ENCODE measurements at places on chromosomes 5 and 9.

DNA sequence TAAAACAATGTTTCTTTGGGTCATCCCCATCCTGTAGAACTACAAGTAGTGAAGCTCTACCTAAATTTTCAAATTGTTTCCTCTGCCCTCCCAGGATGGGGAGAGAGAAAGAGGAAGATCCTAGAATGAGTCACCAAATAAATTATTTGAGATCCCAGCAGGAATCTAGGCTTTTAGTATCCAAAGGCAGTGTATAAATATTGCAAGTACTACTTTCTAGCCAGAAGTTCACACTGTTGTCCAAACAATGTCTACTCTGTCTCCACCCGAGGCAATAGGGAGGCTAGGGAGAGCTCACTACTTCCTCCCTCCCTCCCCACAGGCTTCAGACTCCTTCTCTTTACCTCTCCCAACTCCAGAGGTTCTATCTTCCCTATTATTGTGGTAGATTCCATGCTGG is 362.8 kb downstream of the MRPS30 start:
- no peak for DNase-seq

- no peak for DNase-seq
Observed at GRCh38 chr5:16477541-16477940, 11.9 kb upstream of the ZNF622 start.

DNA sequence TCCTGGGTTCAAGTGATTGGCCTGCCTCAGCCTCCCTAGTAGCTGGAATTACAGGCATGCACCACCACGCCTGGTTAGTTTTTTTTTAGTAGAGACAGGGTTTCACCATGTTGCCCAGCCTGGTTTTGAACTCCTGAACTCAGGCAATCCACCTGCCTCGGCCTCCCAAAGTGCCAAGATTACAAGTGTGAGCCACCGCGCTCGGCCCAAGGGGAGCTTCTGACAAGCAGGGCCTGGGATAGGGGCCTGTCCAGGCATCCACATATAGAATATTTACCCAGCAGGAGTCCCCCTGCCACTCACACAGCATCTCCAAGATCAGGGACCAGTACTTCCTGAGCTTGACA is 10.1 kb downstream of the IRF1 start:
- no peak for DNase-seq

DNA sequence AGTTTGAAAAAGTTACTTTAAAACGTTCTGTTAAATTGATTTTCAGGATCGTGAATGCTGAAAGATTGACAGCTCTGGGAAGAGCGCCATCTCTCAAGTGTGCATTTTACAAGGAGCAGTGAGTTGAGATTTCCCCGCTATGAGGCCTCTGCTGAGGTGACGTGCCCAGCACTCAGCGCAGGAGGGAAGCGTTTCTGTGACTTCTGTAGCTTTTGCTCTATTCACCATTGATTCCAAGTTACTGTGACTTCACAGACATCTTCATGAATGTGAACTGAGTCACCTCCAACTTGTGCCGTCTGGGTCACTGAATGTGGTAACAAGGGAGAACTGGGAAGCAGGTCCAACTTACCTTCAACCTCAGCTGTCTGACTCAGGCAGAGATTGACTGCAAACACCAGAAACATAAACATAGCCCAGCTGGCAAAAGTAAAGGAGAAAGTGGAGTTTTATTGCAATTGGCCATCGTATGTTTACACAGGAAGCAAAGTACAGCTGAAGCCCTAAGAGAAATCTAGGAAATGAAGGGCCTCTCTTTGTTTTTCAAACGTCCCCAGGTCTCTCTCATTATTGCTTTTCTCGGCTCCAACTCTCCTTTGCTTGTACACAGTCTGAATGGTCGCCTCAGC is 428.8 kb upstream of the CLINT1 start:
- peak; percentile 6 for DNase-seq

DNA sequence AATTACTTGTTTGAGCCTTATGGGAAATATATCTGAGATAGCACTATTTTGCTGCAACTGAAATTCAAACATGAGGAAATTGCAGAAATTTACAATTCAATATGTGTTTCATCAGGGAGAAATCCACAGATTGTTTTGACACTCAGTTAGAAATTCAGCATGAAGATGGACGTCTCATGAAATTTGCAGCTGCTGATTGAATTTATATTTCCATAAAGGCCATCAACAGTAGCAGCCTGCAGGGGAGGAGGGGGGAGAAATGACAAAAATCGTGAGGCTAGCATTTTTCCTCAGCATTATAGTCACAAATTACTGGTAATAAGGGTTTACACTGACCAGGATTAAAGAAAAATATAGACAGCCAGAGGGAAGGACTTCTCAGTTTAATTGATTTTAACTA is 81.0 kb downstream of the NDUFAF2 start:
- DNase-seq, result no peak

GRCh38 chr5:25056836-25057235 is 412.1 kb upstream of the CDH10 start:
- DNase-seq, result no peak

DNA sequence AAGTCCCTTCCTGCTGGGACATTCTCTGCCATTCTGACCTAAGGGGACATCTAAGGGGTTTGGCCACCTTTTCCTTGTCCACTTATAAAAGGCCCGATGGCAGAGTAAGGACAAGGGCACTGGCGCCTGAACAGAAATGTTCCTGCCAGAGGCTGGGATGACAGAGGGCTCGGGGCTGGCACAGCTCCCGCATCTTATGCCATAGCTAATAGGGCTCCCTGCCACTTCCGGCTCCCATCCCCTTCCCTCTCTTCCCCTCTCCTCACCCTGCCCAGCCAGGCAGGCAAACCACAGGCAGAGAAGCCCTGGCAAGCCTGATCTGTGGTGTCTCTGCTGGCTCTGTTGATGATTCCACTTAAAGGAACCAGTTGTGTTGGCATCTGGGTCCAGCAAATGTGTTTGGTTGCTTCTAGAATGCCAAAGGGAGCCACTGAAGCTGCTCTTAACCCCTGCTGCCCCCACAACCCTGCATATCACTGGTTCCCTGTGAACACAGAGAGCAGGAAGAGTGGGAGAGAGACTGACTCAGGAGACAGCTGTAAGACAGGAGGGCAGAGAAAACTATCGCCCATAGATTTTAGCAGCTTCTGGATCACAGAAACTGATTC is 18.4 kb upstream of the ADRA1B start:
- DNase-seq, result no peak

DNA sequence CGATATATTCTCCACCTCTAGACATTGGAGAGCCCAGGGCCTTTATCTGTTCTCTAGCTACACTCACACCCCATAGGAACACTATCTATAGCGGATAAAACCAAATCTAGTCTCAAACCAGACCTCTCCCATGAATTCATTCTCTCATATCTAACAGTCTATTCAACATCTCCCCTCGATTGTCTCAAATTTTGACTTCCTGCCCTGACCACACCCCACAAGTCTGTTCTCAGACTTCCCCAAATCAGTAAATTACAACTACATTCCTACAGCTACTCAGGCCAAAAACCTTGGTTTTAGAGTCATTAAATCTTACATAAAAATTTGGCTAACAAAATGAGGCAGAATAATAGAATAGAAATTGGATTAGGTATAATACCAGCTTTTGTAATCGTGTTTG is 12.5 kb upstream of the SLC1A3 start:
- DNase-seq, result no peak

DNA sequence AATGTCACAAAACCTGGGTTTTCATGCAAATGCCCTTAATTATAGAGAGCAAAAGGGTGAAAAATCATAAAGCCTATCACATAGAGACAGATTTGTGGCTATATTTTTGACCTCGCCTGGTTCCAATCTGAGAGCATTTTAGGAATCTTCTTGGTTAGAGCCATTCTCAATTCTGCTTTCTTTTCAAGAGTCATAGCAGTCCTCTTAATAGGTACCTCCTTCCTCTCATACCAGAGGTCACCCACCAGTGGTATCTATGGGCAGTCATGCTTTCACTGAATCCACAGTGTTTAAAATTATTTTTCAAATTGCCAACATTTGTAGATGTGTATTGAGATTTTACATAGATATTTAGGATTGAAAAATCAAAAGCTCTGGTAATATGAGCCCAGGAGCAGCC is 215.5 kb downstream of the DAB2IP start:
- no peak for DNase-seq

DNA sequence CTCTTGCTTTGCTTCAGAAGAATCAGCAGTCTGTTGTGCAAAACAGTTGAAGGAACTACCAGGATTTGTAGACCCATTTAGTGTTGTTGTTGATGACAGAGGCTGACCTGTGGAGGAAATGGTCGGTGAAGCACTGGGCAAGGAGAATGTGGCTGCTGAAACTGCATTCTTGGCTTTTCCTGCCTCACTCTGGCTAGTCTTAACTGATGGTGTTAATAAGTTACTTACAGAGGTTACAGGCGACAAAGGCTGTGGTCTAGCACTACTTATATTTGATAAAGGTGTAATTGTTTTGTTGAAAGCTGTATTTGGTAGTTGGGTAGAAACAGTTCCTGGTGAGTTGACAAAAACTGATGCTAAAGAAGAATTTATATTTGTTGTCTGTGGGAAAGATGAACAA is 31.5 kb downstream of the MLANA start:
- DNase-seq, result no peak

DNA sequence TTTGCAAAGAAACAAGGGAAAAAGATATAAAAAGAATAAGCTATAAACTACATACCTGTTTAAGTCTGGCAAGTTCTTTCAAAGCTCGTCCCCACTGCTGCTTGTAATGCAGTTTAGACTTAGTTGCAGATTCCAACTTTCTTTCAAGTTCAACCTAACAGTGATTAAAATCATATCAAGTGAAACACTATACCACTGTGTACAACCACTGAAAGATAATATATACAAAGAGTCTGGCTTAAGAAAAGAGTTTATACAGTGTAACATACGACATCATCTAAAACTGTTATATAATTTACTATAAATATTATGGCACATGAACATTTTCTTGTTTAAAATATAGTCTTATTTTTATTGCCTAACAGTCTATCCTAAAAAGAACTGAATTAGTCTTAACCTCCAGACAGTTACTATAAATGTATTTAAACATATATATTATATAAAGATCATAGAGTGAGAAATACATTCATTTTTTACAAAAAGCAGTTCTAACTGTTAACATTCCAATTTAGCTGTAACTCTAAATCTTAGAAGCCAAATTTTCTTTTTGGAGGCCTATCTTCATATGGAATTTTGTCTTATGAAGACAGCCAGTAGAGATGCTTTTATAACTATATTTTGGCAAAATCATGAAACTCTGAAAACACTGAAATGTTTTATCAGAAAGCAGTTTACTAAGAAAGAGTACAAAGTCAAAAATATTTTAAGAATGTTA is 58.6 kb downstream of the CEP120 start:
- no peak for DNase-seq

DNA sequence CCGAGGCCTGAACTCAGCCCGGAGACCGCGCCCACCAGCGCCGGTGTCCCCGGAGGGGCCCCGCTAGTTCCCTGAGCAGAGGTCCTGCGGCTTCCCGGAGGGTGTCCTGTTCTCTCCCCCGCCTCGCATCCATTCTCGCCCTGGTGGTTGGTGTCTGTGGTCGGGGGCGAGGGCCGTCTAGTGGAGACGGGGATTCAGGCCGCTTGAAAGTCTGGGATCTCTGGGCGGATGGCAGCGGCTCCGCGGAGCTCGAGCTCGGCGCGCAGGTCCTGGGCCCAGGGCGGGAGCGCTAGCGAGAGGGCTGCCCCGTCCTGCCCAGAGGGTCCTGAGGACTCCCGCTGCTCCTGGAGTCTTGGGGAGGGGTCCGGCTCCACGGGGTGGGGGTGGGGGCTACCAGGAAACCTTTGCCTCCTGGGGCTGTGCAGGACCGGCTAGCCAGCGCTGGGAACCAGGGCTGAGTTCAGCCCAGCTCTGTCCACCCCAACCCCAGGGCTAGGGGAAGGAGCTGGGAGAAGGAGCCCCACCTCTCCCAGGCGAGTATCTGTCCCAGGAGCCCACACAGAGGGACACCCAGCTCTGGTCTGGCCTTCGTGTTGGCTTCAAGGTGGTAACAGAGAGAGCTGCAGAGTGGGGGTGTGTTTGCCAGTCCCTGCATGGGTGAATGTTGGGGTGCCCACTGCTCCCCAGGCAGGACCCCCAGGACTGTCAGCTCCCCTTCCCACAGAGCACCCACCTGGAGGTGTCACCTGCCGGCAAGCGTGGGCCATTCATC is 4.0 kb downstream of the TOR4A start:
- DNase-seq, result no peak

DNA sequence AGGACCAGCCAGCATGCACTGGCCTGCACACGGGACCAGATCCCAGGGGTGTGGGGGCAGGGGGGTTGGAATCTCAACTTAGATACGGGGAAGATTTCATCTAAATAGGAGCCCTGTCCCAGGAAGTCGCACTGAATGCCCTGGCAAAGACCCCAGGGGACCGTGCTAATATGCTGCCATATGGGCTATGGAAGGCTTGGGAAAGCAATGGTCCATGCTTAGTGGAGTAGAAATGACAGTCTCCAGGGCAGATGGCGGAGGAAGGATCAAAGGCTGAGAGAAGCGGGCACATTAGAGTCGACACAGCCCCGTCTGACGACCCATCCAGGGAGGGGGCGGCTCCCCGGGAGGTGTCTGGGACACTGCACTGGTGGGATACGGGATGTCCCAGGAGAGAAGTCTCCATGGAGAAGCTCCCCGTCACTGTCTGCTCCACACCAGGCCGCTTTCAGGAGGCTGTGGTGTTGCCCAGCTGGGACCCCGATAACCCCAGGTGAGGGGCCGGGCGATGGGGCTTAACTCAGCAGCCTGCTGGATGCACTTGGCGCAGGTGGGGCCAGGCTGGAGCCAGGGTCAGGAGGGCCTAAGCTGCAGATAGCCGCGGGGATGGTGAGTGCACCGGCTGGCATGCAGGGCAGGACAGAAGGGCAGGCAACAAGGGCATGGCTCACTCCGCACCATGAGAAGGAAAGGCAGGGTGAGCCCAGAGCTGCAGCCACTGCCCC is 377.7 kb upstream of the IRX1 start:
- no peak for DNase-seq

- DNase-seq, result no peak
Observed at GRCh38 chr9:85163415-85163814, 493.9 kb downstream of the NTRK2 start.

DNA sequence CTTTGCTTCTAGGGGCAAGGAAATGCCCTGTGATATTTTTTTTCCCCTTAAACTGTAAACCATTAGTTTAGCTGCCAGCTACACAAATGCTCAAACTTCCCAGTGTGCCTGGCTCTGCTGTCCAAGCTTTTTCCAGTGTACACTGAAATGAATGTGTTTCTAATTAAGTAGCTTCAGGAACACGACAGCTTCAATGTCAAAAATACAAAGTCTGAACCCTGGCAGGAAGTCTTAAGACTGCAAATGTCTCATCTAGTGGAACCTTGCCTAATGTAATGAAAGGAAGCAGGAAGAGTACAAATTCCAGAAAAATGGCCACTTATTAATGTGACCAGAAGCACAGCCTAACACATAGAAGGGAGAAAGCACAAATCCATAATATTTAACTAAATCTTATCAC is 255.2 kb downstream of the CRB2 start:
- no peak for DNase-seq

GRCh38 chr5:110377361-110377760 is 349.1 kb downstream of the TMEM232 start:
- DNase-seq, result no peak

Data from LNCaP clone FGC (cell line).